Globus pallidus (tissue), 1 donor: ENCODE measurements at places on chromosomes 4 and X.

GRCh38 chr4:38870098-38870808 is 2.6 kb downstream of the FAM114A1 start:
- no peak for DNase-seq

GRCh38 chrX:17154001-17154400 is 207.5 kb downstream of the REPS2 start:
- no peak for DNase-seq

DNA sequence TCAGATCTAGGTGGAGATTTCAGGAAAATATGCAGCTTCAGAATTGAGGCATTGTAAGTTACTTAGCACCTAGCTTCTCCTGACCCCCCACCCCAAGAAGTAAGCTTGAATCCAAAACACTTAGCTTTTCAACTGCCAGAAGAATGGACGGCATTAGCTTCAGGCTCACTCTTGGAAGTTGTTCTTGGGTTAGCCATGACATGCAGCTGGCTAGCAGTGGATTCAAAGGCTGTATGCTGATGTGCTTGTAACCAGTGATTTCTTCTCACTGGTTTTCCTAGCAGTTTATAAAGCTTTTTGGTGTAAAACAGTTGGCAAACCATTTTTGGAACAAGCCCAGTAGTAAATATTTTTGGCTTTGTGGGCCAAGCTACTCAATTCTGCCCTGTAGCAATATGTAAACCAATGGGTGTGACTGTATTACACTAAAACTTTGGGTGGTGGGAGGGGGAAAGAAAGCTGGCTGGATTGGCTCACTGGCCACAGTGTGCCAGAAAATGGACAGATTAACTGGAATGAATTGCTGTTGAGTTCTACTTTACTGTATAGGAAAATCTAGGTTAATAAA is 85.6 kb downstream of the SHROOM2 start:
- DNase-seq, result no peak

GRCh38 chr4:40887764-40888131 is 138.0 kb downstream of the NSUN7 start:
- DNase-seq, result peak; percentile 27

DNA sequence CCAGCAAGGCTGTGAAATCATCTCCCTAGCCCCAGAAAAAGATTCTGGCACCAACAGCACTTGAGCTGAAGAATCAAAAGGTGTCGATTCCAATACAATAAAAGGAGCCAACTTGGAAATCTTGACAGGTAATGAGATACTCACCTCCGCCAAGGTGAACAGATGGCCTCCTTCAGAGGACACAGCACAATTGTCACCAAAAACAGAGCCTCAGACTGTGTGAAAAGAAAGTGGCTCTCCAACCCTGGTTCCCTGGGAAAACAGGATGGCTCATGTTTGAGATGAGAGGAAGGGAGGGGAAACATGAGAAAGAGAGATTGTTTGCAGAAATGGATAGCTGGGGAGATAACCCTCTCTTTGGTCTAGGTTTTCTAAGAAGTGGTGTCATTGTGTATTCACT is 168.9 kb downstream of the HS3ST1 start:
- no peak for DNase-seq

- no peak for DNase-seq
Measured at GRCh38 chr4:174496631-174497432, 25.5 kb downstream of the HPGD start.

DNA sequence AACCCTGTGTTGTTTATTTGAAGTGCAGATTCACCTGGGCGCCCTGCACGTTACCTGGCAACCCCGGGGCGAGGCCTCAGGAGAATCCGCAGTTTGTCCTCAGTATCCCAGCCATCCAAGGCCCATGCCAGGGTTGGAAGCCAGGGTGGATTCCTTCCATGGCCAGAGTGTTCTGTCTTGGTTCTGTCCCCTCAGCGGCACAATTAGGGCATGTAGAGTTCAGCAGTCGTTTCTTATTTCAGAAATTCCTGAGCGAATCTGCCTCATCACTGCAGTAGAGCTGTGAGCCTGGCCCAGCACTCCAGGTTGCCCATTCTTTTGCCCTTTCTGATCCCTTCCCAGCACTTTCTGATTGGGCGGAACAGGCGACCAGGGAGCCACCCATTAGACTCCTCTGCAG is 29.9 kb upstream of the CLCN4 start:
- DNase-seq, result no peak

DNA sequence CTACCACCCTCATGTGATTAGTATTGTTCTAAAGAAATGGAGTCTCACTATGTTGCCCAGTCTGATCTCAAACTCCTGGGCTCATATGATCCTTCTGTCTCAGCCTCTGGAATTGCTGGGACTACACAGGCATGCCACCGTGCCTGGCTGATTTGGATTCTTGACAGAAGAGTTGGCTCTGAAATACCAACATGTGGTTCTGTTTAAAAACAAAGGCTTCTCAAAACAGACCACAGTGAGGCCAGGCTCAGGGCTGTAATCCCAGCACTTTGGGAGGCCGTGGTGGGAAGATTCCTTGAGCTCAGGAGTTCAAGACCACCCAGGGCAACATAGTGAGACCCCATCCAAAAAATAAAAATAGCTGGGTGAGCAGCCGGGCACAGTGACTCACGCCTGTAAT is 126.7 kb downstream of the DHRSX start:
- DNase-seq, result no peak

- no peak for DNase-seq
Measured at GRCh38 chr4:120314969-120315368, 248.3 kb upstream of the MAD2L1 start.

GRCh38 chrX:258291-259040 is 22.7 kb upstream of the PLCXD1 start:
- DNase-seq, result no peak

DNA sequence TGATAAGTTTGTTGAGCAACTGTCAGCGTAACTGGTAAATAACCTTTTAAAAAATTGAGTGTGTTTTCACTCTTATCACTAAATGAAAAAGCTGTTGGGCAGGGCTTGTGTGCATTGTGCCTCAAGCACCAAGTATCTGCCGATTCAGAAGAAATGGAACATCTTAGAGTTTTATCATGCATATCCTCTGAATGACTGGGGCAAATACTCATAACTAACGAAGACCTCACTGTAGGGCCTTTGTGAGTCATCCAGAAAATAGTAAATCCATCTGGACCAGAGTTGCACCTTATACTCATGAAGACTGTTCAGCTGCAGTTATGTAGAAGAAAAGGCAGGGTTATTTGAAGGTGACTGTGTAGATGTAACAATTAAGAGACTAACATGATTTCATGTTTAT is 222.1 kb downstream of the CAMK2D start:
- no peak for DNase-seq

- DNase-seq, result no peak
Measured at GRCh38 chr4:129822701-129823100, 726.7 kb downstream of the C4orf33 start.

DNA sequence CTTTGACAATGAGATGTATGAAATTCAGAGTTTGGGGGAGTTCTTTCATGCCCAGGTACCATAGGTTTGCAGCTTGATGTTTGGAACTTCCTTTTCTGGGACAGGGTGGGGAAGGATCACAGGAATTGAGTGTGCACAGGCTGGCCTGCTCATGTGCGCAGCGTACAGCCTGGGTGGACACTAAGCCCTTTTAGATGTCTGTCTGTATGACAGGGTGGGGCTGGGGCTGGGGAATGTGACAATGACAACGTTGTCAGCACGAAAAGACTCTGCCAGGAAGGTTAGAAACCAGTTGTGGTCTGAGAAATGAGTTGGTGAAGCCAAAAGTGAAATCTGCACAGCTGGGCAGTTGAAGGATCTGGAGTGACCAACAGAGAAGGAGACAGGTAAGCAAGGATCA is 47.4 kb downstream of the WWC2 start:
- DNase-seq, result peak; percentile 49

- DNase-seq, result no peak
Measured at GRCh38 chr4:85928775-85929591, 430.9 kb downstream of the MAPK10 start.

- DNase-seq, result no peak
Measured at GRCh38 chr4:147163311-147163710, 217.6 kb upstream of the TTC29 start.

DNA sequence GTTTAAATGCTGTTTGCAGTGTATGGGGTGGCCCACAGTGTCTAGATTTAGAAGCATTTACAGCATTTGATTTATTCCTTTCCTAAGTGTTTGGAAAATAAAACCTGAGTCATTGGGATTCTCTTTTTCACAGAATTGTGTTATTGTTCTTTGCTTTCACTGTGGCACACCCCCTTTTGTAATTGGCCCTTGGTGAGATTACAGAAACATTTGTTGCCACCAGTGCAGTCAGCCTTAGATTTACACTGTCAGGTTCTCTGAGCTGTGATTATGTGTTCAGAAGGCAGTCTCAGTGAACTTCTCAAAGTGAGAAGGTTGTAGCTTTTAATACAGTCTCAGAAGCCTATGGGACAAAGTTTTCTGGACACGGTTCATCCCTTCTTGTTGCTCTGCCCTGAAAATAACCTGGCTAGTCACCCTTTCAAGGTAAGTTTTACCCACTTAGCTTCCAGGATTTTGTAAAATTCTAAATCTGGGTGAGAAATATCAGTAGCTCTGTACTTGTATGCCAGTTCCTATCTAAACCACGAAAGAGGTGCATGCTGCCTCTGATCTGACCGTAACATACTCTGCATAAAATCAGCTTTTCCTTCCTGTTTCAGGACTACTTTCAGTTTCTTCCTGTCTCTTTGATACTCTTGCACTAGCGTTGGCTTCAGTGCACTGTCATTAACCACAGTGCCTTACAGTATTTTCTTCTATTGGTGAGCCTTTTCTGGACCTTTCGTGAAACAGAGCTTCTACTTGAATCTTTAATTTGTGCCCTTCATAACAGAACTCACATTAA is 12.6 kb downstream of the RUFY3 start:
- peak; percentile 59 for DNase-seq

- no peak for DNase-seq
Measured at GRCh38 chr4:154457471-154457870, 34.1 kb downstream of the DCHS2 start.

DNA sequence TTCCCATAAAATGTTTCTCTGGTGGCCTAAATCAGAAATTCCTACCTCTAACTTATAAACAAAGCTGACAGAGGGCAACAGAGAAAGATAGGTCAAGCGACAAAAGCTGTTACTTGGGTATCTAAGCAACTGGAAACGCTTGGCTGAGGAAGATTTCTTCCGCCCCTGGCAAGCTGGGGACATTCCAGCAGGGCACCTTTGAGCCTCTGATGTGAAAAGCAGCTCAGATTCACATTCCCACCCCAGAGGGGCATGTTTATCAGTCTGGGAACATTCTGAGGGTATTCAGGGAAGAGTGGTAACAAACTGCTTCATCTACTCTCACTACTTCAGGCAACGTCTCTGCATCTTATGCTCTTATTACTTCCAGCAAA is 3.5 kb upstream of the CDS1 start:
- no peak for DNase-seq

- DNase-seq, result peak; percentile 91
Measured at GRCh38 chr4:143375326-143376073, 38.8 kb downstream of the GAB1 start.

DNA sequence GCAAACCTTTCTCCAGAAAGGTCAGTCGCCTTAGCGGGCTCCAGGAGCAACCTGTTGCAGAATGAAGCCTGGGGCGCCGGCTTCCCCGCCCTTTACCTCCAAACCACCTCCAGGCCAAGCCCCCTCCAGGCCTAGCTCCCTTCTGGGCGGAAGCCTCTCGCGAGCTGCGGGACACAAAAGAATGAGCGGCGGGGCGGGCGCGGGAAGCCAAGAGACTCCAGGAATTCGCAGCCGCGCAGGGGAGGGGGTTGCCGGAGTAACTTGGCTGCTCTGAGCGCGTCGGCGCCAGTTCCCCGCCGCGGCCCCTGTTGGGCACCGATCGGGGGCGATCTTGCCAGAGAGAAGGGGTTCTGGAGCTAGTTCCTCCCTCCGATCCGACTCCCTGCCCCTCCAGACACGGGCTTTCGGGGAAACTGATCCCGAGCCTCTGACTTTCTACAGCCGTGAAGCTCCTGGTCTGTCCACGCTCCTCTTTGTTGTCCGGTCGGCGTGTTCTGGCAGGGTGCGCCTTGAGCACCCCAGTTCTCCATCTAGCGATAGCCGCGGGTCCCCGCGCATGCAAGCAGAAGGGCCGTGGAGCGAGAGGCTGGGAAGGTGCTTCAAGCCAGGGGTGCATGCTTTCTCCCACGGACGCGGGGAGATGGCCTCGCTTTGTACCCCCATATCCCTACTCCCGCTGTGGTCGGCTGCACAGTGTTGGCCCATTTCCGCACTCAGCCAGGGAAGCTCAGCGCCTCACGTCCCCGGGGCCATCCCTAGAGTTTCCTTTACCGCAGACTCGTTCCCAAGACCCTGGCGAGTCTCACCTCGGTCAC is 1.2 kb downstream of the PROM1 start:
- DNase-seq, result no peak

DNA sequence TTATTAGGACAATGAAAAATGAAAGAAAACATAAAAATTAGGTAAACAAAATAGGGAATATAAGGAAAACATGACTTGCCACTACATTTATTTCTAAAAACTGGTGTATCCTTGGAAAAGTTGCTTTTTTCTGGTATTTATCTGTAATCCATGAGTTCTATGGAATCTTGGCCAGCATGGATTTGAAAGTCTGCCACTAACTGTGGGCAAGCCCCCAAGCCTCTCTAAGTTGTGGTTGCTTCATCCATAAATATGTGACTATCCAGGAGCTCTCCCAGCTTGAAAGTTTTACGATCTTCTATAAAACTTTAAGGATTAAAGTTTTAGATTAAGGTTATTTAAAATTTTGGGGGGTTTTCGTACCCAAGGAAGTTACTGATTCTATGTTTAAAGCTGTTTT is 21.8 kb downstream of the RPS6KA3 start:
- DNase-seq, result no peak

DNA sequence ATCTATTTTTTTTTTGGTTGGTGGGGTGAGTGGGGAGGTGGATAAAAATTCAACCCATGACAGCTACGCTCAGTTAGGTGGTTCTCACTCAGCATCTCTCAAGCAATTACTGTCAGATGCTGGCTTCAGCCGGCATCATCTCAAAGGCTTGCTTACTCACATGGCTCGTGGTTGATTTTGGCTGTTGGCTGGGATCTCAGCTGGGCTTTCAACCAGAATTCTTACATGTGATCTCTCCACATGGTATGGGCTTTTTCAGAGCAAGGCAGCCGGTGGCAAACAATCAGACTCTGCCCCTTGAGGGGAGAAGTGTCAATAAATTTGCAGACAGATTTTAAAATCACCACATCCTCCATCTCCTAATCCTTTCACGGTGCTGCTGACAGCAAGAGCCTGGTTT is 47.2 kb downstream of the SLC34A2 start:
- peak; percentile 38 for DNase-seq

DNA sequence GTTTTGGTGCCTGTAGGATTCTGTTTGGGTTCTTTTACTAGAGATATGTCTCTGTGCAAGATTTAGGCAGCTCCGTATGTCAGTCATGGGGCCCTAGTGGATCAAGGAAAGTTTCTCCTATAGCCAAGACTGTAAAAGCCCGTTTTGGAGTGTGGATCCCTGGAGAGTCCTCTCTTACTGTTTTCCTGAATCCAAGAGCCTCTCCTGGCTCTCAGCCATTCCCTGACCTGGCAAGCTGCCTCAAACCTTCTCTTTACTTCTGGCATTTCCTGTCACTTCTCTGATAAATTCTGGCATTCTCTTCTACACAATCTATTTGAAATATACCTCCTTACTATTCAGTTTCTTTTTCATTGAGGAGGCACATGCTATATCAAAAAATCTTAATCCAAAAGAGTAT is 41.4 kb downstream of the DCAF12L2 start:
- DNase-seq, result no peak
